Activated naive CD8-positive, alpha-beta T cell treated with anti-CD3 and anti-CD28 coated beads for 36 hours (primary cell): ENCODE measurements at places on chromosomes 16 and 17. TPM values are rescaled to one million over a fixed set of nuclear protein-coding genes. Genes with fewer than 3 reads are reported as not detected.

- H3K4me3 ChIP-seq: no peak overlapping the region
- H3K36me3 ChIP-seq: peaks cover 3% of the 10 kb centered on the region
- DNase-seq: no peak
- H3K4me1 ChIP-seq: peaks cover 20% of the 10 kb centered on the region
These were observed 27.2 kb downstream of the SREBF1 start for GRCh38 chr17:17809531-17810083.

- H3K27ac ChIP-seq: no peak overlapping the region
- H3K4me1 ChIP-seq: no peaks in the 10 kb centered on the region
- no peak overlapping the region for H3K4me3 ChIP-seq
- DNase-seq: no peak
- H3K27me3 ChIP-seq: no peaks in the 10 kb centered on the region
These were observed 105.5 kb downstream of the AXIN2 start for GRCh38 chr17:65455972-65456343.

DNA sequence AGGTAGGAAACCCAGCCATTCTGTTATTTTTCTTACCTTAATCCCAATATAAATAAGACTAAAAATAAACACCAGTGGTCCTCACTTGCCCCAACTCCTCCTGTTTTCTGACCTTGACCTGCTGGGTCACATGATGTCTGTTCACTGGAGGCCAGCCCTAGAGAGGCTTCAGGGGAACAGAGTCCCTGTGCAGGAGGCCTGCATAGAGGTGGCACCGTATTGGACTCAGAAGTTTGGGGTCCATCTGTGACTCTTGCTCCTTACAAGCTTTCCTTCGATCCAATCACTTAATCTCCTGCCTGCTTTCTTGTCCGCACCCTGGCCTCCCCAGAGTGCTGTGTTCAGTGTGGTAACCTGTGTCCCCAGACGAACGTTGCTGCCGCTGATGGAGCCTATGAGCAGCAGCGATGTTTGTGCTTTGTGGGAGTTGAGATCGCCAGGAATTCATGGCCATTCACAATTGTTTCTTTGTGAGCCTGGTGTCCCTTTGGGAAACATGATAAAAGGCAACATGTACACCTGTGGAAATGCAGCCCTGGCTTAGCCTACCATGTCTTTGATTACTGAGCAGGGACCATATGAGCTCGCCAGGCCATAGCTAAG, 4.7 kb downstream of the IGSF6 start:
- H3K4me3 ChIP-seq: peak overlapping the region; percentile 37
- peak overlapping the region; percentile 86 for H3K27ac ChIP-seq
- no peak for DNase-seq
- peaks cover 61% of the 10 kb centered on the region for H3K4me1 ChIP-seq

DNA sequence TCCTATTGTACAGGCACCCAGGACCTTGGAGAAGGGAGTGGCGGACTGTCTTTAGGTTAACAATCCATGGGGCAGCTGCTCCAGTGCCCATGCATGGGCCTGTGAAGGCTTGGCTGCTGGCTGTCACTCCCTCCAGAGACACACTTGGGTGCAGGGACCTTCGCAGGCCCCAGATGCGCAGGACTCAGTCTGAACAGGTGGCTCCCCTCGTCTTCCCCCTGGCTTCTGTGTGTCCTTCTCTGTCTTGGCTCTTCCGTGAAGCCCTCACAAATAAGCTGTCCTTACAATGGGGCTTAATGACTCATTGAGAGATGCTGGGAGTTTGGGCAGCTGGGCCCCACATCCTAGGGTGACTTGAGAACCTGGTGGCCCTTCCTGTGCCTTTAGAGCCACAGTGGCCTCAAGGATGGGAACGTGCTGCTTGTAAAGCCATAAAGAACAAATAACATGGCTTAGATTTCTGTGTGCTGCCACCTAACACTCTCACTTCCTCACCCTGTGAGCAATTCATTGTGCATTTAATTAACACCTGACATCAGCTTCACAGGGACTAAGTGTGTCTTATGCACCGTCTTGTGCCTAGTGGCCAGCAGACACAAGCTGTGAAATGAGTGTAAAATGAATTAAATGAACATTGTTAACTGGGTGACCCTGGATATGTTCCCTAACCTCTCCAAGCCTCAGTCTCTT, 340.7 kb downstream of the SNX29 start:
- H3K4me1 ChIP-seq: peaks cover 9% of the 10 kb centered on the region
- peaks cover 9% of the 10 kb centered on the region for H3K36me3 ChIP-seq
- no peak overlapping the region for H3K27ac ChIP-seq
- no peaks in the 10 kb centered on the region for H3K27me3 ChIP-seq
- no peak overlapping the region for H3K4me3 ChIP-seq

- no peaks in the 10 kb centered on the region for H3K27me3 ChIP-seq
- H3K4me3 ChIP-seq: peak overlapping the region; percentile 84
- peak overlapping the region; percentile 83 for H3K27ac ChIP-seq
- peaks cover 7% of the 10 kb centered on the region for H3K36me3 ChIP-seq
These were observed 1.0 kb upstream of the ATP2A3 start for GRCh38 chr17:3965118-3965800.

GRCh38 chr16:50079397-50080140, 13.8 kb downstream of the HEATR3 start:
- H3K27ac ChIP-seq: no peak overlapping the region
- H3K4me1 ChIP-seq: peaks cover 21% of the 10 kb centered on the region
- H3K36me3 ChIP-seq: peaks cover 45% of the 10 kb centered on the region
- DNase-seq: no peak

- no peaks in the 10 kb centered on the region for H3K36me3 ChIP-seq
- H3K4me1 ChIP-seq: no peaks in the 10 kb centered on the region
- H3K27me3 ChIP-seq: no peaks in the 10 kb centered on the region
- no peak for DNase-seq
- H3K27ac ChIP-seq: no peak overlapping the region
- H3K4me3 ChIP-seq: no peak overlapping the region
These were observed 359.7 kb downstream of the CDH11 start for GRCh38 chr16:64762211-64762610.

DNA sequence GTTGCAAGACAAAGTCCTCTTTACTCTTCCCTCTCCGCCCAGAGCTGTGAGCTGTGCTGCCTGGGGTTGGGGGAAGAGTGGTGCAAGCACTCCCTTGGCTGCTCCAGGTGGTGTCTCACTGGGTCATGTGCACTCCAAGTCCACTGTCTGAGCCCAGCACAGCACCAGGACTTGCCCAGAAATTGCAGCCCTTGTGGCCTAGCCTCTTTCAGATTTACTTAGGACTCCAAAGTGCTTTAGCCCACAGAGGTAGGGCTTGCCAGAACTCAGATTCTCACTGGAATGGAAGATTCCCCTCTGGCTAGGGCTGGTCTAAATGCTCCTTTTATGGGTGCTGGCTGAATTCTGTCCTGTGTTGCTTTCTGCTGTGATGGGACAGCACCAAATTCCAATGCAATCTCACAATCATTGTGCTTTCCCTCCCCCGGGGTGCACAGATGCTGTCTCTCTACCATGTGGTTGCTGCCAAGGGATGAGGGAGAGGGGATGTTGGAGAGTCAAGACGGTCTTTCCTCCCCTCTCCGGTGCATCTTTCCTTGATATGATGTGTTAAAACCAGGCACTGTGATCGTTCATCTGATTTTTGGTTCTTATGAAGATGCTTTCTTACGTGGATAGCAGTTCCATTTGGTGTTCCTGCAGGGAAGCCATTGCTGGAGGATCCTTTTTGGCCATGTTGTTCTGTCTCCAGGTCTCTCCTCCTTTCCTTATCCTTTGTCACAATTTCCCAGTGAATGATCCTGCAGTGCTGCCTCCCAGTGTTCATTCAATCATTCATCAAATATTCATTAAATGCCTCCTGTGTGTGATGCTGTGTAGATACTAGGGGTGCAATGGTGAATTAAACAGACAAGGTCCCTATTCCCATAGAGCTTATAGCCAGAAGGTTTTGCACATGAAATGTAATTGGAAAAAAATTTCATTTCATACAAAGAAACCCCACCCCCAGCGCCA, 216.3 kb downstream of the SPECC1 start:
- H3K36me3 ChIP-seq: no peaks in the 10 kb centered on the region
- H3K27ac ChIP-seq: no peak overlapping the region

DNA sequence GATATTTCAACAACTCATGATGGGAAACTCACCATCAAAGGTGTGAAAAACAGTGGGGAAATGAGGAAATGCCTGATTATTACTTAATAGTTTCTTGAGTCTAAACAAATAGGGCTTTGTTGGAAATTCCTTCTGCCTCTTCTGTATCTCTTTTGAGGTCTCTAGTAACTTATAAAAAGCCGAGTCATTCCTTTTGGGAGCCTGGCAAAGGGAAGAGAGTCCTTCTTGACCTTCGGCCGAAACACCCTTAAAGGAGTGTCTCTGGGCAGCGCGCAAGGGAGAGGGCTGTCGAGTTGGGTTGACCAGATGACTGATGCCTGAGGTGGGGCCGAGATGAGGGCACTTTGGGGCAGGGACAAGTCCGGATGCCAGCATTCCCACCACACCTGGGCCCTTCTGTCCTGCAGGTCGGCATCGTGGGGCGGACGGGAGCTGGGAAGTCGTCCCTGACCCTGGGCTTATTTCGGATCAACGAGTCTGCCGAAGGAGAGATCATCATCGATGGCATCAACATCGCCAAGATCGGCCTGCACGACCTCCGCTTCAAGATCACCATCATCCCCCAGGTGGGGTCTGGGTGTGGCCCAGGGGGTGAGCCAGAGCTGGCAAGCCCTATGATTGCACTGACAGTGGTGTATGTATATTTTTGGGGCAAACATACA, 89.2 kb downstream of the ABCC6 start:
- no peak overlapping the region for H3K4me3 ChIP-seq
- peaks cover 22% of the 10 kb centered on the region for H3K36me3 ChIP-seq

DNA sequence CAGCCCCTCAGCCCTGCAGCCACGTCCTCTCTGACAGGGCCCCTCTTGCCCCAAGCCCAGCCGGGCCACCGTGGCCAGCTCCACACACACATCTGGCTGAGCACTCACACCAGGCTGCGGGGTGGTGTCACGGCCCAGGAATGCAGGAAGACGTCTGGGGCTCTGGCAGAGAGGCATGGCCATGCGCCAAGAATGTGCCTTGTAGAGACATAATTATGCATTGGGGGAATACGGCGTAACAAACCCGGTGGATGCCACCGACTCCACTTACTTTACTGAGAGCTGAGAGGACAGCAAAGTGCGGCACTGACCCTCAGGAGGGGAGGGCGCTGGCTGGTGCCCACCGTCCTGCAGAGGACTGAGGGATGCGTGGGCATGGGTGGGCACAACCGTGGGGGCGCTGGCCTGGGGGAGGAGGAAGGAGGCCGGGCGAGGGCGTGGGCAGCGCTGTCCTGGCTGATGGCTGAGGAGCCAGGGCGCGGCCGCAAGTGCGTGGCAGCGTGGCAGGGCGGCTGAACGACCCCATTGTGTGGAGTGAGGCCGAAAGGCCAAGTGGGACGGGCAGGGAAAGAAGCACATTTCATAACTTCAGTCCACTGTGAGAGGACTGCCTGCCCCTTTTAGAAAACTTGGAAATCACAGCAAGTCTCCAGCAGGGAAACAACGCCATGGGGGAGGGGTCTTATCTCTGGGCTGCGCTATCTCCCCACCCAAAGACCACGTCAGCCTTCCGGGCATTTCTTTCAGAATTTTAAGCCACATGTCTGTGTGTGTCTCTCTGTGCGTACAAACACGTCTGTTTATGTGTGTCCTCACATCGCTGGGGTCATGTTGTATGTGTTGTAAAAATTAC, 30.6 kb downstream of the METRNL start:
- no peak overlapping the region for H3K4me3 ChIP-seq
- no peak for DNase-seq
- no peaks in the 10 kb centered on the region for H3K36me3 ChIP-seq
- H3K4me1 ChIP-seq: no peaks in the 10 kb centered on the region
- H3K27me3 ChIP-seq: peaks cover 8% of the 10 kb centered on the region
- no peak overlapping the region for H3K27ac ChIP-seq

DNA sequence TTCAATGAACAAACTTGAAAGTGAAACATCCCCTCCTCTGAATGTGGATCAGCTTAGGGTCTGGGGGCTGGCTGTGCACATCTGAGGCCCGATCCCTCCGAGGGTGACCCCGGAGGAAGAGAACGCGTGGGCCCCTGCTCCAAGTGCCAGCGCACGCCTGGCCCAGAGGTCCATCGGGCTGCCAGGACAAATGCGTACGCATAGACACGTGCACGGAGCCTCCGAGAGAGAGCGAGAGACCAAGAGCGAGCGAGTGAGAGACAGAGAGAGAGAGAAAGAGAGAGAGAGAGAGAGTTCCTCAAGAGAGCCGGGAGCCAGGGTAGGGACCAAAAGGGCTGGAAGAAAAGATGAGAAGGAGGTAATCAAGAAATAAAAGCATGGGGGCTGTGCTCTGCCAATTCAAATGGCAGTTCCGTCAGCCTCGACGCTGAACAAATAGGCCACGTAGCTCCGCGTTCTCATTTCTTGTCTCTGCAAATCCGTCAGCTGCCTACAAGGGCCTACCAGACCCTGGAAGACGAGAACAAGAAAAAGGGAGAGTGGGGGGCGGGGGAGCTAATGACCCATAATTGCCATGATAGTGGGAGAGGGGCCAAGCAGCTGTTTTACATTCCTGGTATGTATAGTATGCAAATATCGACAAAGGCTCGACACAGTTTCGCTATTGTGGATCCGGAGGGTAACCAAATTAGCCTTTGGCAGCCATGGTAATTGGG, 435.3 kb upstream of the ZFHX3 start:
- H3K4me3 ChIP-seq: peak overlapping the region; percentile 57
- no peak overlapping the region for H3K27ac ChIP-seq
- peaks cover 7% of the 10 kb centered on the region for H3K4me1 ChIP-seq
- no peak for DNase-seq
- peaks cover 38% of the 10 kb centered on the region for H3K27me3 ChIP-seq

DNA sequence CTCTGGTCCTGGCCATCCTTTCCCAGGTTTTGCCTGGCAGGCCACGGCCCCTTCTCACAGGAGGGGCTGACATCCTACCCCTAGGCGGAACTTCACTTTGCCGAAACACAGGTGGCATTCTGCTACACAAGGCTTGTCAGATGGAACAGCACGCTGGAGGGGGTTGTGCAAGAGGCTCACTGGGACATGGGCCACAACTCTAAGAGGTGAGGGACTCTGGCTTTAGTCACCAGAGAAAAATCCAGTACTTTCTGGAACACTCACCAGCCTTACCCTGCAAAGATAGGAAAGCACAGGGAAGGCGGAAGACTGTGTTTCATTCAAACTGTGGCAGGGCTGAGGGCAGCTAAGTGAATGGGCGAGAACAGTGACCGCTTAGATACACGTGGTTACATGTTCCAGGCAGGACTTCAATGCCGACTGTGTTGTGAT, 18.3 kb downstream of the CDC42EP4 start:
- no peak for DNase-seq
- no peaks in the 10 kb centered on the region for H3K36me3 ChIP-seq
- H3K4me3 ChIP-seq: no peak overlapping the region

KRT23 gene
- total RNA-seq: not detected

KCNG4 gene
- total RNA-seq: not detected

RBFOX1 gene
- total RNA-seq: not detected
